Lung microvascular endothelial cell (primary cell): ENCODE measurements at places on chromosomes 3 and 15. TPM values are rescaled to one million over a fixed set of nuclear protein-coding genes. Genes with fewer than 3 reads are reported as not detected.

GRCh38 chr15:65818927-65819562 is 27.0 kb upstream of the DENND4A start:
- DNase-seq, result peak; percentile 96

DNA sequence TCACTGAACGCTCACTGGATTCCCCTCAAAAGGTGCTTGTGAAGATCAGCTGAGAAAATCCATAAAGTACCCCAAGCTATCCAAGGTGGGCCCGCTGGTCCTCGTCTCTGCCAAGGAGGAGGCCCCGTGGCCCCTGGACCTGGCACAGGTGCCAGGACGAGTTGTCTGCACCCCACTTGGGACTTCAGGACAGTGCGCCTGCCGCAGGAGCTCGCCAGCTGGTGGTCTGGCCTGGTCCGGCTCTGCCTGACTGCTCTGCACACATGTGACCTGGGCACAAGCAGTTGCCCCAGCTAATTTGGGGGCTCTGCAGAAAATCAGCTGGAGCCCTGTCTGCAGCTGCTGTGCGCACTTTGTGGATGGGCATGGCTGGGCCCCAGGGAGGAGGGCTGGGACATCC is 159.9 kb downstream of the NSMCE3 start:
- DNase-seq, result no peak

Gene WDR6
- 61.5 and 99.6 TPM in 2 replicates for total RNA-seq

- DNase-seq, result no peak
These were observed 51.2 kb downstream of the MFN1 start for GRCh38 chr3:179398574-179399231.

DNA sequence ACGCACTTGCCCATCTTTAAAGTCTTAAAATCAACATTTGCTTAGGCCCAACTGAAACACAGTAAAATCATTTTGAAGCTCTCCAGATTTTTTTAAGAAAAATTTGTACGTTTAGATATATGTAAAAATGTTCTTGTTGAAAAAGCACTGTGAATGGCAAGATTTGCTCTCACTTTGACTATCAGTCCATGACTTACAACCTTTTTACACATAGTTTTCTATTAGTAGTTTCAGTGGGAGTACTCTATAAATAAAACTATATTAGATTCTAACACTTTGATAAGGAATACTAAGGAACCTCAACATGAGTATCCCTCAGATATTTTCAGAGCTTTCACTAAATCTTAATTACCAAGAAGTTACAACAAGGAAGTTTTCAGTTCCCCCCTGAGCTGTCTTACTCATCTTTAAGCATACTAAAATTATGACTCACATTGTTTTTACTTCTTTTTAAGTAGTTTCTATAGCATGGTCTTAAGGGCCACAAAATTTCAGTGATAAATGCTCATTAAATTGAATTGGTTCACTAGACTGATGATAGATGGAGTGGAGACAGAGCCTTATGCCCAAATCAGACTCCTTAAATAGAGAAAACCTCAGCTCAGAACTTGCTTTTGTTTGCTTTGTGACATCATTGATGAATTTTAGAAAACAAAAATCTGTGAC is 31.6 kb upstream of the RAP2B start:
- no peak for DNase-seq
